ENCODE measurements at places on chromosomes 7 and 10.

- no peak for DNase-seq
These were observed 8.9 kb upstream of the GRK5 start for GRCh38 chr10:119198438-119198837.

GRCh38 chr10:77319557-77319956 is 318.1 kb downstream of the KCNMA1 start:
- DNase-seq = no peak

DNA sequence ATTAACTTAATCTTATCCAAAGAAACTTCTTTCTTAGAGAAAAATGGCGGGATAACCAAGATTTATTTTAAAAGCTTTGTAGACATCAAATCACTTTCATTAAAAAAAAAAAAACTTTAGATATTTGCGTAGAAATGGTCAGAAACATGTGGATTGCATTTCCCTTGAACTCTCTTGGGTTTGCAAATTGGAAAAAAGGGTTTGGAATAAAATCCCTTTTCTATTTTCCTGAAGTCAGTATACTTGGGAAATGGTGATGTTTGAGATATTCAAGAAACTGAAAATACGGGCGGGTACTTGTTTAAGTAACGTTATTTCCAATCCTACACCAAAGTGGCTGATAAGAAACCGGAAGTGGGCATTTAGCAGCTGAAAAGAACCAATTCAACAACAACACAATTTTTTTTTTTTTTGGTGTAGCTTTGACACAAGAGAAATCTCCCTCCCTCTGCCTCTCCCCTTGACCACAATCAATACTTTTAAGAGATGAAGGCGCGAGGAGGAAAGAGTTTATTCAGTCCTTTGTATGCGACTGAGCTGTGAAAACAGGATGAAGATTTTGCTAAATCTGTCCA is 13.7 kb upstream of the GFRA1 start:
- DNase-seq = no peak

- DNase-seq = no peak
These were observed 20.2 kb downstream of the CREB3L2 start for GRCh38 chr7:137981668-137982067.

All from NCI-H2227 treated with DMSO at 0.1 percent for 48 hours (cell line).